ENCODE measurements at places on chromosomes 16 and 17.
A peak's percentile ranks its signal among the peaks of the same experiment; 100 is the strongest.

DNA sequence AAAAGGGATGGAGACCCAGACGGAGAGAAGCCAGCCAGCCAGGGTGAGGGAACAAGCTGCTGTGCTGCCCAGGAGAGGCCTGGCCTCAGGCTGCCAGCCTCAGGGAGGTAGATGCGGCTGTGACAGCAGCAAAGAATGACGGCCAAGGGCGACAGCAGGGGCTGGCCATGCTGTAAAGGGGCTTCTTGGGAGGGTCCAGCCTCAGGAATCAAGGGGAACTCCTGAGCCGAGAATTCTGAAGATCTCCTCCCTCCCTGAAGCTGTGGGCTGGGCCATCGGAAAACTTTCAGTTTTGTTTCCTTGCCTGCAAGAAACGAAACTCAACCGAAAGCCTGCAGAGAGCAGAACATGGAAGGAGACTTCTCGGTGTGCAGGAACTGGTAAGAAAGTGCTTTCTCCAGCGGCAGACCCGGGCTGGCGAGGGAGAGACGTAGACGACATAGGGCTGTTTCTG lies at the start of gene XAF1:
Gene XAF1, plus strand, starts transcription at position 316 of the 454 bp plus-strand sequence. Its CDS starts 33 bp downstream, at position 349.
- no peak for DNase-seq

- peak; percentile 87 for DNase-seq
Observed at GRCh38 chr17:74957935-74958740, 14.4 kb downstream of the HID1 start.

DNA sequence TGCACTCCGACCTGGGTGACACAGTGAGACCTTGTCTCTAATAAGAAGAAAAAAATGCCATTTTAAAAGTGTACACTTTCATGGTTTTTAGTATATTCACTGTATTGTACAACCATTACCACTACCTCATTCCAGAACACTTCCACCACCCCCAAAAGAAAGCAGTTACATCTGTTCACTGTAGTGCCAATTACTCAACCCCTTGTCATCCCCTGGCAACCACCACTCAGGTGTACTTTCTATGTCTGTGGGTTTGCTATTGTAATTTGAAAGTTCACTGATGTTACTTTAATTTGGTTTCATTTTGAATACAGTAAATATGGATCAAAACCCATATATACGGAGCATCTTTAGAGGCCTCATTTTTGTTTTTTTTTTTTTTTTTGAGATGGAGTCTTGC lies 6.1 kb downstream of the ZG16 start:
- DNase-seq: no peak

DNA sequence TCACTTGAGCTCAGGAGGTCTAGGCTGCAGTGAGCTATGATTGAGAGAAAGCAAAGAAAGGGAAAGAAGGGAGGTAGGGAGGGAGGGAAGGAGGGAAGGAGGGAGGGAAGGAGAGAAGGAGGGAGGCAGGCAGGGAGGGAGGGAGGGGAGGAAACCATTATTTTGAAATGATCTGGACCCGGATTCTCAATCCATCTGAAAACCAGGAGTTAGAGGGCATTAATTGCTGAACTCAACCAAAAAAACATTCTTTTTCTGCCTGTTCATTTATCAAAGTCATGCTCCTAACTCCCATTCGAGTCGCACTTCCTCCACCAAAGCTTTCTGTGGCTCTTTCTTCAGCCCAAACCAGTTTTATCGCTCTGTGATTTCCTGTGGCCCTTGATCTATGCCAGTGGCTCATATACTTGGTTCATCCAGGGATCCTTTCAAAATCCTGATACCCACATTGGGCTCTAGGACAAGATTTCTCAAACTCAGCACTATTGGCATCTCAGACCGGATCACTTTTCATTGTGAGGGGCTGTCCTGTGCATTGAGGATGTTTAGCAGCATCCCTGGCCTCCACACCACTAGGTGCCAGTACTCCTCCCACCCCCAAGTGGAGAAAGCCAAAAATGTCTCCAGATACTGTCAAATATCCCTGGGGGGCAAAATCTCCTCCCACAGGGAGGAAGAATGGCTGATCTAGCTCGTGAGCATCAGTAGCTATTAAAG lies 38.2 kb downstream of the CMTM4 start:
- DNase-seq: no peak

- DNase-seq: peak; percentile 37
Observed at GRCh38 chr16:4293822-4294457, 21.1 kb upstream of the TFAP4 start.

DNA sequence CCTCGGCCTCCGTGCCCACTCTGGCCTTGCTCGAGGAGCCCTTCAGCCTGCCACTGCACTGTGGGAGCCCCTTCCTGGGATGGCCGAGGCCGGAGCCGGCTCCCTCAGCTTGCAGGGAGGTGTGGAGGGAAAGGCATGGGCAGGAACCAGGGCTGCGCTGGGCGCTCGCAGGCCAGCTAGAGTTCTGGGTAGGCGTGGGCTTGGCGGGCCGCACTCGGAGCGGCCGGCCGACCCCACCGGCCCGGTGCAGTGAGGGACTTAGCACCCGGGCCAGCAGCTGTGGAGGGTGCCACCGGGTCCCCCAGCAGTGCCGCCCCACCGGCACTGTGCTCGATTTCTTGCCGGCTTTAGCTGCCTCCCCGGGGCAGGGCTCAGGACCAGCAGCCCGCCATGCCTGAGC lies 101.0 kb upstream of the IRX5 start:
- no peak for DNase-seq

DNA sequence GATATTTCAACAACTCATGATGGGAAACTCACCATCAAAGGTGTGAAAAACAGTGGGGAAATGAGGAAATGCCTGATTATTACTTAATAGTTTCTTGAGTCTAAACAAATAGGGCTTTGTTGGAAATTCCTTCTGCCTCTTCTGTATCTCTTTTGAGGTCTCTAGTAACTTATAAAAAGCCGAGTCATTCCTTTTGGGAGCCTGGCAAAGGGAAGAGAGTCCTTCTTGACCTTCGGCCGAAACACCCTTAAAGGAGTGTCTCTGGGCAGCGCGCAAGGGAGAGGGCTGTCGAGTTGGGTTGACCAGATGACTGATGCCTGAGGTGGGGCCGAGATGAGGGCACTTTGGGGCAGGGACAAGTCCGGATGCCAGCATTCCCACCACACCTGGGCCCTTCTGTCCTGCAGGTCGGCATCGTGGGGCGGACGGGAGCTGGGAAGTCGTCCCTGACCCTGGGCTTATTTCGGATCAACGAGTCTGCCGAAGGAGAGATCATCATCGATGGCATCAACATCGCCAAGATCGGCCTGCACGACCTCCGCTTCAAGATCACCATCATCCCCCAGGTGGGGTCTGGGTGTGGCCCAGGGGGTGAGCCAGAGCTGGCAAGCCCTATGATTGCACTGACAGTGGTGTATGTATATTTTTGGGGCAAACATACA lies 89.2 kb downstream of the ABCC6 start:
- DNase-seq: no peak

DNA sequence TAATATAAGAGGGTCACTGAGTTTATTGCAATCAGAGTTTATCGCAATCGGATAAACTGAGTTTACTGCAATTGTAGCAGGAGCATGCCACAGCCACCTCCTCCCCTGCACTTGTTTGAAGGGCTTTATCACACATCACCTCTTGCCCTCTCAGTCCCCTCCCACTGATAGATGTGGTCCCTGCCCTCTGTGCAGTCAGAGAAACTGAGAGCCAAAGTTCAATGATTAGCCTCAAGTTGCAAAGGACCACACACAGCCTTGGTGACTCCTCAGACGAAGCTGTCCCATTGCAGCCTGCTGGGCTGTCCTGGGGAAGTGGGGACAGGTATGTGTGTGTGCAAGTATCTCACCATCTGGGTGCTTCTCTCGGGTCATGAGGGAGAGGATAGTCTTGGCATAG lies 13.6 kb downstream of the ACLY start:
- DNase-seq: no peak

GRCh38 chr17:65441053-65441605 lies 120.3 kb downstream of the AXIN2 start:
- no peak for DNase-seq

GRCh38 chr16:76535-77272 lies 1.3 kb upstream of the MPG start:
- DNase-seq: no peak

- DNase-seq: no peak
Observed at GRCh38 chr17:75319904-75320691, 30.9 kb upstream of the SLC25A19 start.

DNA sequence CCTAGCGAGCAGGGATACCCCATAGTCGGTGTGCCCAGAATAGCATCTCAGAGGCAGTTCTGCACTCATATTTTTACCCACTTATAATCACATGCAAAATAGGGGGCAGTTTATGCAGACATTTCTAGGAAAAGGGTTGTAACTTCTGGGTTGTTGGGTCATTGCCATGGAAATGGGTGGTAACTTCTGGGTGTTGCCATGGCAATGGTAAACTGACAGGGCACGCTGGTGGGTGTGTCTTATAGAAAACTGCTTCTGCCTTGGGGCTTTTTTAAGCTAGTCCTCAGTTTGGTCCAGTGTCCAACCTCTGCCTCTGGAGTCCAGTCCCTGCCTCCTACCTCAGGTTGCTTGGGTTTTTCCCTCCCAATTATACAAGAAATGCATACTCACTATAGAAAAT lies 7.4 kb upstream of the SPAG9 start:
- DNase-seq: no peak

DNA sequence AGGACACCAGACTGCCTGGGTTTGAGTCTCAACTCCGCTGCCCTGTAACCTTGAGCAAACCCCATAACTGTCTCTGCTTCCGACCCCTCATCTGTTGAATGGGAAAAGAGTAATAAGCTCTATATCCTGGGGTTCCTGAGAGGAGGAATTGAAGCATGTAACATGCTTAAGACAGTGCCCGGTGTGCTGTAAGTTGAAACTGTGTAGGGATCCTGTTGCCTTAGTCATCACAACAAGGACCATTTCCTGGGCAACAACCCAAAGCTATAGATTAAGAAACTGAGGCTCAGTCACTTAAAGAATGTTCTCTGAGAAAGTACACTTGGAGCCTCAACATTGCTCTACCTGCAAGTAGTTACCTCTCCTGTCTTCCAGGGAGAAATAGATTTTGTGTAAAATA lies 23.0 kb downstream of the CDH13 start:
- no peak for DNase-seq

- DNase-seq: no peak
Observed at GRCh38 chr16:30340621-30341020, 14.5 kb downstream of the CD2BP2 start.

DNA sequence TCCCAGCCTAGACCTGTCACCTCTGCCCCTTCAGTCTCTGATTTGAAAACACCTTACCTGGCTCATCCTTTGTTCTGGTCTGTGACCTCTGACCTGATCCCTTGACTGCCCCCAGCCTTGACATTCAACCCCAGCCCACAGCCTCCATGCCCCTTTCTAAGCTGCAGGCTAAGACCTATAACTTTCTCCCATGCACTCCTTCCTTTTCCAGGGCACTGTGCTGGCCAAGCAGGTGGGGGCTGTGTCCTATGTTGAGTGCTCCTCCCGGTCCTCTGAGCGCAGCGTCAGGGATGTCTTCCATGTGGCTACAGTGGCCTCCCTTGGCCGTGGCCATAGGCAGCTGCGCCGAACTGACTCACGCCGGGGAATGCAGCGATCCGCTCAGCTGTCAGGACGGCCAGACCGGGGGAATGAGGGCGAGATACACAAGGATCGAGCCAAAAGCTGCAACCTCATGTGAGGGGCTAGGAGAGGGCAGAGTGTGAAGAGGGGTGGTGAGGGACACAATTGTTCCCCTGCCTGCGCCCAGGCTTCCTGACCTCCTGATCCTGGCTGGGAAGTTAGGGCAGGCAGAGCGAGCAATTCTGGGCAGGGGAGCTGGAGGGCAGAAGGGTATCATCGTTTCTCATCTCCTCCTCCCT lies 3.3 kb downstream of the RND2 start:
- no peak for DNase-seq

GRCh38 chr16:84597528-84597896 lies 20.4 kb downstream of the COTL1 start:
- no peak for DNase-seq

- DNase-seq: no peak
Observed at GRCh38 chr17:17884391-17885357, 47.9 kb upstream of the SREBF1 start.

- no peak for DNase-seq
Observed at GRCh38 chr17:42198897-42199296, 4.6 kb upstream of the GHDC start.

DNA sequence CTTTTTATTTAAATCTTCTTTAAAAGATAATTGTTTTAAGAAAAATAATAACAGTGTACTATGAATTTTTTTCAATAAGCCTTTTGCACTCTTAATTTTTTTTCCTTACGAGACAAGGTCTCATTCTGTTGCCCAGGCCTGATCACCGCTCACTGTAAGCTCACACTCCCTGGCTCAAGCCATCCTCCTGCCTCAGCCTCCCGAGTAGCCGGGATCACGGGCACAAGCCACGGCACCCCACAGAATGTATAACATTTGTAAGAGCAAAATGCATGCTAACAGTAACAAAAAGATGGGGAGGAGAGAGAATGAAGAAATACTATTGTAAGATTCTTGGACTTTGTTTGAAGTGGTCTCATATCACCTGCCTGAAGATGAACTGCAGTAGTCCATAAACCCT lies 126.9 kb upstream of the CHMP6 start:
- no peak for DNase-seq

DNA sequence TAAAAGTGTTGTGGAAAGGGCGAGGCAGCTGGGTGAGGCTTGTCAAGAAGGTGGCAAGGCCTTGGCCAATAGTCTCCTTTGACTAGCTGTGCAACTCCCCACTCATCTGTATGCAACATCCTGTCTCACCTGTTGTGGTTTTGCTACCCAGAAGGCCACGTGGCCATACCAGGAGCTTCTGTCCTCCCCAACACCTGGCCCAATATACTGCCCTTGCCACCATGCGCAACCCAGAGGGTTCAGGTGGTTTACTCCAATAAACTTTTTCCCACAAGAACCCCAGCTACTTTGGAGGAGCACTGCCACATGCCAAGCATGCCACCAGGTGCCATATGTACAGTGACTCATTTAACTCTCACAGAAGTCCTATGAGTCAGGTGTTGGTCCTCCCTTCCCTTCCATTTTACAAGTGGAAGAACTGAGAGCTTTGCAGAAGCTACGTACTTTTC lies 10.2 kb downstream of the MYO19 start:
- no peak for DNase-seq

DNA sequence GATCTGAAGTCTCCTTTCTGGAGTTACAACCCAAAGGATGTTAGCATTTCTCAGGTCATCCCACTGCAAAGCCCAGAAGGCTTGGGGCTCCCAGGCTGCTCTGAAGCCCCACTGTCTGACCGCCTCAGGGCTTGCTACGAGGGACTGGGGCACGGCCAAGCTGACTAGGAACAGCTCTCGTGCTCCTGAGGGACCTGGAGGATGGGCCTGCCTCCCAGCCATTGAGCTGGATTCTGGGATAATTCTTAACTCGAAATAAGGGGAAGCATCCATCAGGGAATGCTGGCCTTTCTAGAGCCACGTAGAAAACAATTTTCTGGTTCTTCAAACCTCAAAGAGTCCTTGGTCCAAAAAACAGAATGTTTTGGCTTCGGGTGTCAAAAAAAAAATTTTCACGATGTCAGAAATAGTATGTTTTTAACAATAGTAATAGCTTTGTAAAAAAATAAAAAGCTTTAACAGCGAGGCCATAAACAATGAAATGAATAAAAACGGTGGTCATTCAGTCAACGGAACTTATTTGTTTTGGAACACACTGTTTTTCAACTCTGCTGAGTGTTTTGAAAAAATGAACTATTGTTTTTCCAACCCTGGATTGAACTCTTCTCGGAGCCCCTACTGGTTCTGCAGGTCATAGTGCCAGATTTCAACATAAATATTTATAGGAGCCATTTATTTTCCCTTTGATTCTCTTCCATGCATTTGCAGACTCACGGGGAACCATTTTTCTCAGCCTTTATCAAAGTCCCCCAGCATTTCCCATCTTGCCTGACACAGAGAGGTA lies 16.4 kb upstream of the HERPUD1 start:
- no peak for DNase-seq

- DNase-seq: no peak
Observed at GRCh38 chr17:60129164-60129563, 20.6 kb upstream of the CA4 start.

Data from progenitor cell of endocrine pancreas (in vitro differentiated cells).